OCI-M1 (cell line): ENCODE measurements at places on chromosomes 5 and 9.

DNA sequence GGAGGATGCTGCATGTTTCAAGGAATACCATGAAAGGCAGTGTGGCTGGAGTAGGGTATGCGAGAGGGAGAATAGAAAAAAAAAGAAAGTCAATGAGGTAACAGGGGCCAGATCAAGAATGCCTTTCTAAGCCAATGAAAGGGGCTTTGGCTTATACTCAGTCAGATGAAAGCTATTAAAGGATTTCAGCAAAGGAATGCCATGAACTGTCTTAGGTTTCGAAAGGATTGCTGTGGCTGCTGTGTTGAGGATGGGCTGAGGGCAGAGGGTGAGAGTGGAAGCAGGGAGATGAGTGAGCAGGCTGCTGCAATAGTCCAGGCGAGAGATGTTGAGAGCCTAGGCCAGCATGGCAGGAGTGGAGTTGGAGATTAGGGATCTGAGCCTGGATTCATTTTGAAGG is 135.4 kb upstream of the CKMT2 start:
- no peak for DNase-seq

GRCh38 chr5:142095651-142096330 is 12.8 kb upstream of the NDFIP1 start:
- DNase-seq: no peak

GRCh38 chr5:143350751-143351602 is 52.5 kb downstream of the NR3C1 start:
- DNase-seq: peak; percentile 54

DNA sequence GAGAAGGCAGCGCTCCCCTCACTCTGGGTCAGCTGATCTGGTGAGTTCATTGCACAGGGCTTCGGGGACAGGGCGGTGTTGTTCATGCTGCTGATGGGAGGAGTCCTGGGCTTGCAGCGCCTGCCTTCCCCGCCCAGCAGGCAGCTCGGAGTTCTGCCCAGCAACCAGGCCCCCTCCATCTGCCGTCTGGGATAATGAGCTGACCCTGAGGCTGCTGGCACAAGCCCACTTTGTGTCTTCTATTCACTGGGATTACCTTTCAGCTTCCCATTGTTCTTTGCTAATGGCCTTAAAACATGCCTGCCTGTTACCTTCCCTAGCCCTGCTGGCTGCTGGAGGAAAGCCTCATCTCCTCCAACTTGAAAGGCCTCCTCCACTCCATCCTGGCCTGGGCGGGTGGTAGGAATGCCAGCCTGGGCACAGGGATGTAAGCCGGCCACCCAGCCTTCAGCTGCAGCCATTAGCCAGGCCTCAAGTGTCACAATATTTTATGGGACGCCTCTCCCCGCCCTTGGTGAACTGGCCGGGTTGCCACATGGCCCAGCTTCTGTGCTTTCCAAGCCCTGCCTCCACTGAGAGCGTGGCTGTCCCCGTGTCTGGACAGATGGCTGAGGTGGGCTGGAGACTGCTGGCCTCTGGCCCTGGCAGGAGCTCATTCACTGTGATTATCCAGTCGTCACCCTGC is 70.4 kb downstream of the GADD45G start:
- no peak for DNase-seq

DNA sequence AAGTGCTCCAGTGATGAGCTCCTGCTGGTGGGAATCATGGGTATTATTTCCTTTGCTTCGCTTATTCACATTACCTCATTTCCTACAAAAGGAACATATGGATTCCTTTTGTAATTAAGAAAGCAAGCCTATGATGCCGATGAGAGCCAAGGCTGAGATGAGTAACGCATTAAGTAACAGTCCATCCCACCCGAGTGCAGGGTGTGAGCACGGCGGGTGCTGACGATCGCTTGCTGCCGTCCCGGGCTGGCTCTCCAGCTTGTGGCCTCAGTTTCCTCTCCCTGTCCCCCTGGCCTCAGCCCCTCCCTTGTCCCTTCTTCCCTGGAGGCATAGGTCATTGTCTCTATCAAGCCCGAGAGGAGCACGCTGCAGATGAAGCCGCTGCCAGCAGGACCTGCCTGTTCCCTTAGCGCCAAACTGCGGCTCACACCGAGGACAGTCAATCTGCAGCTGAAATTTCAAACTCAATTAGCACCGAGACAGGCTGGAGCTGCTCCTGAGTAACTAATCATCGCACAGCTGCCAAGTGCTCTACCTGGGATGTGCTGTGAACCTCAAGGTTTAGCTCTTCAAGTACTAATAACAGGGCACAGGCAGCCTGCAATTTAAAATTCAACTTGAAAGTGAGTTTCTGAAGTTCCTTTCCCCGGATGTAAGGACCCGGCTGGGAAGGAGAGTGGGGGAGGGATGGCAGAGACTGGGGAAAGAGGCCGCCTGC is 115.2 kb upstream of the RAPGEF1 start:
- no peak for DNase-seq

- DNase-seq: no peak
Measured at GRCh38 chr9:114450833-114451706, 54.2 kb downstream of the WHRN start.

- DNase-seq: peak; percentile 20
Measured at GRCh38 chr5:122492675-122493074, 180.6 kb downstream of the SNCAIP start.

- DNase-seq: no peak
Measured at GRCh38 chr9:22986556-22986955, 539.9 kb downstream of the DMRTA1 start.

DNA sequence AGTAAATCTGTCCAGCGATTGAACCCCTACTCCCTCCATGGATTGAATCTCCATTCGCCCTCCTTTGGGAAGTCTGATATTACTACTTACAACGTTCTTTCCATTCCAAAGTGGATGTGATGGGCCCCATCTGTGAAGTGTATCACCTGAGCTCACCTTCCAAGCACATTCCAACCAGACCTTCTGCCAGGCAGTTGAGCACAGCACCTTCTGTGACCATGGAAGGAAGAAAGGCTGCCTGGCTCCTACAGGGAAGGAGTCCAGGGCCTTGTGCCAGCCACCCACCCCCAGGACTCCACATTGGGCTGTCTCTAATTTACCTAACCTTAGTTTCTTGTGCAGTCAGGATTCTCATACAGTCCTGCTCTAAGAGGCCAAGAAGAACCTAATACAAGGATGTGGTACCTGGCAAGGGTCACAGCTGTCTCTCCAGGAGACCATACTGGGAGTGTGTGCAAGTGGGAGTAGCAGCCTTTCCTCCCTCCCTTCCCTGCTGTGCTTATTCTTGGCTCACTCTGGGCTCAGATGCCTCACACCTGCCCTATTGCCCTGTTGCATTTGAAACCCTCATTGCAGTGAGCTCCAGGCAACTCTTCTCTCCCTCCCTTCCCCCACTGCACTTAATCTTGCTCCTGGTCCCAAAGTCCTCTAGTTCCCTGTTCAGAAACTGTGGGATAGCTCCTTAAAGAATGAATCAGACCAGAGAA is 116.1 kb downstream of the NRG2 start:
- no peak for DNase-seq

DNA sequence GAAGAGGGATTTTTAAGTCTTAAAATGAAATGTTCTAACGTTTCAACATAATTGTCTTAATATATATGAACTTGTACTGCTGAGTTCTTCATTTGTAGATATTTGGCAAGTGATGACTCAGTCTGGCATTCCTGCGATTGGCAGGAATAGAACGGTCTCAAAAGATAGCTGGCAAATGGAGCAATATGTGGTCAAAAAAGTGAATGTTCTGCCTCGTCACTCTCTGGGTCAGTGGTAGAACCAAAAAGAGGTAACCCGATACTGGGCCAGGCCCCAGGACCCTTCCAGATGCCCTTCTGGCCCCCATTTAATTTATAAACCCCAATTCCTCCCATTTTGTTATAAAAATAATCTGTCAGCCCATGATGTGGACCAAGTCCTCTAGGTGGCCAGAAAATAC is 39.2 kb downstream of the ZNF366 start:
- peak; percentile 70 for DNase-seq

- peak; percentile 17 for DNase-seq
Measured at GRCh38 chr5:180343831-180344695, 9.1 kb downstream of the GFPT2 start.

DNA sequence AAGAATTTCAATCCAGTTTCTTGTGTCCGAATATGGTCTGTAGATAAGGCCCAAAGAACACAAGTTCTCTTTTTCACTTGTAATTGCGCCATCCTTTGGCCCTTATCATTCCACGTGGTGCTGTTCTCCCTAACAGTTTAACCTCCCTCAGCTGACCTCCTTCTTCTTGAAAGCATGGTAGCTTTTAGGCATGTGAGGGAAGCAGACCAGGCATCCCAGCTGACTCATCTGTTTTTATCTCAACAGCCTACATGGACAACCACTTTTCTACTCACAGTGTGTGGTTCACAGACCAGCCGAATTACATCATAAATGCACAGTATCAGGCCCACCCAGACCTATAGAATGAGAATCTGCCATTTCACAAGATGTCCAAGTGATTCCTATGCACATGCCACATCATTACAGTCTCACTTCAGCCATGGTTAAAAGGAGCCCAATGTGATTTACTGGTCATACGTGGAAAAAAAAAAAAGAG is 26.9 kb upstream of the PLIN2 start:
- DNase-seq: peak; percentile 98

GRCh38 chr9:113638897-113639296 is 175.4 kb downstream of the RGS3 start:
- no peak for DNase-seq

DNA sequence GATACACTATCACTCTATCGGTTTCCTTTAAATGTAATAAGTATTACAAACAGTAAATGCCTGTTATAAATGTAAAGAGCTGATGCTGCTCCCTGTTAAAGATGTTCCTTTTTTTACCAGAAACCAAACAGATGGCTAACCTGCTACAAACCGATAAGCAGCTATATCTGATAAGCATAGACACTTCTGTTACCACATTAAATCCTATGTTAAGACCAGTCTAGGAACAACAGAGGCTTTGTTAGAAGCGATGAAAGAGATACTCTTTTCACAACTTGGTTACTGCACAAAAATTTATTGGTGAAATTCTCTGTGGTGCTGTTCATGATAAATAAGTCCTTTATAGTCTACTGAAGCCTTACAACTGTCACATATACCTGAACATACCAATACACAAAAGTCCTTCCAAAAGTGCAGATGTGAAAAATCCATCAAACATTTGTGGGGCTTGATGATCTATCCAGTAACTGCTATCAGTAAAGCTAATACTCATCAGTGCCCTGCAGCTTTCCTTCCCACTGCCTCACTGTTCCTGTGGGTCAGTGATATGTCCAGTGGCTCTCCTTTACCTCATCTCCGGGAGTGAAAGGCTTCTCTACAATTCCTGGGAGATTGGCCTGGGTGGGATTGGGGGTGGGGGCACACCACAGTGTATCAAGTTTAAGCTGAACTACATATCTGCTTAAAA is 25.8 kb upstream of the PRXL2C start:
- peak; percentile 89 for DNase-seq

- DNase-seq: no peak
Measured at GRCh38 chr5:176296-176823, 14.9 kb upstream of the LRRC14B start.

- no peak for DNase-seq
Measured at GRCh38 chr9:112271466-112272098, 61.8 kb downstream of the PTBP3 start.

GRCh38 chr5:1634337-1634661 is 110.5 kb upstream of the LPCAT1 start:
- DNase-seq: no peak

DNA sequence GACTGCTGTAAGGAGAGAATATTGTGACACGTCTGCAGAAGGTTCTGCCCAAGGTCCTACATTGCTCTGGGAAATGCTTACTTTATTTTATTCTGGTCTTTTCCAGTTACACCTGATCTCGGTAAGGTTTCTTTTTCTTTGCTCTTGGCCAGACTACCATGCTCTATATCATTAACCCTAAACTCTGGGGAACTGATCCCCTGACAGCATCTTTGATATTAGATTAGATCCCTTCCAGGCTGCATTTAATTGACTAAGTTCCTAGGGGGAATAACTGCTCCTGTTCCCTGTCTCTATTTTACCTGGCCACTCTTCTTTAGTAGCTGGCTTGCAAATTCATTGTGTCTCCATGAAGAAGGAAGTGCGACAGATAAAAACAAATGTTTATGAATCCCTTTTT is 243.5 kb downstream of the MAT2B start:
- DNase-seq: no peak

GRCh38 chr9:121786543-121786948 is 135.1 kb downstream of the DAB2IP start:
- no peak for DNase-seq
